Stimulated activated CD4-positive, alpha-beta T cell treated with anti-CD3 and anti-CD28 coated beads, TNF-alpha, amount 100 ng/mL, for 1 hour (primary cell): ENCODE measurements at places on chromosomes 4 and X.

- DNase-seq: no peak
Measured at GRCh38 chrX:82451725-82452124, 1056.4 kb upstream of the POU3F4 start.

GRCh38 chrX:18650662-18651061 lies 21.2 kb downstream of the RS1 start:
- DNase-seq: no peak

- DNase-seq: no peak
Measured at GRCh38 chr4:93157986-93158385, 670.6 kb upstream of the ATOH1 start.

DNA sequence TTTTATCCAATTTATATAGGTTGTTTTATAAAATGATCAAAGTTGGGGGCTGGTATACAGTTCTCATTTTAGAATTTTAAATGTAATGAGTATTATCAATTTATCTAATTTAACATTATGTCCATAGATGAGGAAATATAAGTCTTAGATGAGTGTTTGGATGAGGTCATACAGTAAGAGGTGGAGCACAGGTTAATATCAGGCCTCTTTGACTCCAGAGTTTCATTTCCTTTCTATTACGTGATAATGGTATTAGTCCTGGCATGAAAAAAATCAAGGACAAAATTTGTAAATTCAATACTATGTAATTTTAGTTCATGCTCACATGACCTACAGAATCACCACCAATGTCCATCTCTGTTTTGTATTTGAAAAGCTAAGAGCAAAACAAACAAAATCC lies 269.8 kb downstream of the FSTL5 start:
- no peak for DNase-seq
